Frontal cortex (tissue), 4 donors: ENCODE measurements at places on chromosomes 1 and 21. TPM values are rescaled to one million over a fixed set of nuclear protein-coding genes. Genes with fewer than 3 reads are reported as not detected.

TRIM17 gene
- total RNA-seq, result 1.6 TPM

RPL22 gene
- total RNA-seq, result 393 TPM

FAM131C gene
- total RNA-seq, result 1.2 TPM

GPR25 gene
- total RNA-seq, result not detected

FCRLA gene
- not detected for total RNA-seq

OR2T2 gene
- total RNA-seq, result not detected

TFF1 gene
- total RNA-seq, result not detected

CLCNKA gene
- 0.41 TPM for total RNA-seq

HCRTR1 gene
- total RNA-seq, result 1.6 TPM

TMPRSS3 gene
- total RNA-seq, result not detected

SCAMP3 gene
- total RNA-seq, result 19.2 TPM

ZSWIM5 gene
- total RNA-seq, result 15.9 TPM

SYT14 gene
- 51.4 TPM for total RNA-seq

SPATA45 gene
- 2.0 TPM for total RNA-seq

LMOD1 gene
- 0.41 TPM for total RNA-seq

TEKT2 gene
- total RNA-seq, result 10.6 TPM

BCL2L15 gene
- 0.82 TPM for total RNA-seq

KRTAP11-1 gene
- total RNA-seq, result not detected

TMEM200B gene
- 0.82 TPM for total RNA-seq

LINGO4 gene
- total RNA-seq, result not detected

CFHR4 gene
- 0.41 TPM for total RNA-seq

CYYR1 gene
- total RNA-seq, result 1.6 TPM

CDK11A gene
- 18.3 TPM for total RNA-seq

C1QC gene
- 7.3 TPM for total RNA-seq

CACHD1 gene
- 17.5 TPM for total RNA-seq

ZBTB8A gene
- total RNA-seq, result 43.2 TPM

SLC30A2 gene
- total RNA-seq, result not detected

TNFAIP8L2 gene
- 0.82 TPM for total RNA-seq

EDARADD gene
- 3.7 TPM for total RNA-seq

SON gene
- 95.0 TPM for total RNA-seq

ANP32E gene
- 18.8 TPM for total RNA-seq
